Kidney tubule cell (primary cell): ENCODE measurements at places on chromosomes 3 and 15.

DNA sequence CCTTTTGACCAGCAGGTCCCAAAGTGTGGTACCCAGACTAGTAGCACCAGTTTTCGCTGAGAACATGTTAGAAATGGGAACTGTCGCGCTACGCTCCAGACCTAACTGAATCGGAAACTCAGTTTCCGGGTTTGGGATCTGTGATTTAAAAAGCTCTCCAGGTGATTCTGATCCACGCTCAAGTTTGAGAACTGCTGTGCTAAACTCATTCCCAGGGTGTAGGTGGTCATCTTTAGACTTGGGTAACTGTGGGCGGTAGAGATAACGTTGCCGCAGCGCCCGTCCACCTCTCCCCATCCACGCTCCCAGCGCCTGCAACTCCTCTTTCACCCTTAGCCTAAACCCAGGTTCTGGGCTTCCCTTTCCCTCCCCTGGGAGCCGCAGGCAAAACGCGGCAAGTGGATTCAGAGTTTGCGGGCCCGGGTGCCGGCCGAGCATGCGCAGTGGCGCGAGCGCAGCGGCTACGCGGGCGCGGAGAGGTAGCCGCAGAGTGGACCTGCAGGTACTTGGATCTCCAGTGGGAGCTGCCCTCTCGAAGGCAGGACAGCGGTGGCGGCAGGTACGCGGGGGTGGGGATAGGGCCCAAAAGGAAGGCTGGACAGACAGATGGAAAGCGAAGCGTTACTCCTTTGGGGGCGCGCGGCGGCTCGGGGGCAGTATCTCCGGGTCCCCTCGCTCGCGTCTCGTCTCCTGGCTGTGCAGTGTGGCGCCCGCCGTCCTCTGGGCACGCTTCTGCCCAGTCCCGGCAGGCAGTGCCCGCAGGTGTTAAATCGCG lies at the start of gene PLS1:
TSS of gene PLS1 (plus strand) at position 443 of the 775 bp plus-strand sequence. CDS start 67,845 bp downstream, outside the sequence.
- DNase-seq = peak; percentile 95

GRCh38 chr3:169094204-169094603 lies 569.3 kb downstream of the MECOM start:
- no peak for DNase-seq

GRCh38 chr15:44096596-44096995 lies 98.5 kb downstream of the FRMD5 start:
- DNase-seq = no peak

- no peak for DNase-seq
These were observed 28.8 kb downstream of the USP13 start for GRCh38 chr3:179681492-179682263.

- peak; percentile 90 for DNase-seq
These were observed 36.5 kb upstream of the SPTBN5 start for GRCh38 chr15:41930221-41930866.

GRCh38 chr3:82410366-82410765 lies 648.9 kb upstream of the GBE1 start:
- DNase-seq = peak; percentile 7

- DNase-seq = peak; percentile 8
These were observed 95.1 kb upstream of the MEX3B start for GRCh38 chr15:82140886-82141285.

- DNase-seq = peak; percentile 8
These were observed 37.2 kb downstream of the AP4E1 start for GRCh38 chr15:50945725-50946124.

DNA sequence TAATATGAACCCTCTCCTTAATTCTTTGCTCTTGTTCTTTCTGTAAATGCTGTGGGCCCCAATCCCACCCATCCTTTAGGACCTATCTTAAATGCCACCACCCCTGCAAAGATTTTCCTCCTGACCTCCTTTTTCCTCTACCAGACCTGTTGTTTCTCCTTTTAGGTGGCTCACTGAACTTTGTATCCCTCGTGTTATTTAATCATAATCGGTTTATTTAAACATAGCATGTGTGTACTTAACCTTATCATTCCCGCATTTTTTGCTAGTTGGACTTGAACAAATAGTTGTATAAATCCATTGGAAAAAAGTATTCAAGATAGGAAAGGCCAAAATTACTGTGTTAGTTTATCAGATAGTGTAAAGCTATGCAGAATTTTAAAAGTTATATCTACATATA lies 988 bp upstream of the NFKBIZ start:
- no peak for DNase-seq

DNA sequence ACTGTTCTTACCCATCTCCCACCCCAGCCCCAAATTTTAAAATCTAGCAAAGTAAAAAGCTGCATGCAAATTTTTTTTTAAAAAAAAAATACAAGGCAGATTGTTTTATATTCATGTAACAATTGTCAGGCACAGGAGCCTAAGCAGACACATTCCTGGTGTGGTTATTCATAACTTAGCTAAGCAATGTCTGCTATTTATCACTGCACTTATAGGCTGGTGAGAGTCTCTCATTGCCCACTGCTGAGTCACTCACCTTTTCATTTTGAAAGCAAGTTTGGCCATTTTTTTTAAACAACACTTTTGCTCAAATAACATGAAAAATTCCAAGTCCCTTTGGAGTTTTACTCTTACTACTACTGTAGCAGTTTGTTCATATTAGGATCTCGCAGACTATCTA lies 413.9 kb downstream of the RBMS3 start:
- peak; percentile 96 for DNase-seq

GRCh38 chr3:141777957-141778813 lies 15.0 kb downstream of the GRK7 start:
- no peak for DNase-seq

- DNase-seq = no peak
These were observed 2.2 kb downstream of the ABCC5 start for GRCh38 chr3:184015381-184016019.

GRCh38 chr3:9142362-9142761 lies 107.1 kb downstream of the SRGAP3 start:
- DNase-seq = no peak

GRCh38 chr3:36259580-36259979 lies 120.7 kb upstream of the STAC start:
- no peak for DNase-seq

DNA sequence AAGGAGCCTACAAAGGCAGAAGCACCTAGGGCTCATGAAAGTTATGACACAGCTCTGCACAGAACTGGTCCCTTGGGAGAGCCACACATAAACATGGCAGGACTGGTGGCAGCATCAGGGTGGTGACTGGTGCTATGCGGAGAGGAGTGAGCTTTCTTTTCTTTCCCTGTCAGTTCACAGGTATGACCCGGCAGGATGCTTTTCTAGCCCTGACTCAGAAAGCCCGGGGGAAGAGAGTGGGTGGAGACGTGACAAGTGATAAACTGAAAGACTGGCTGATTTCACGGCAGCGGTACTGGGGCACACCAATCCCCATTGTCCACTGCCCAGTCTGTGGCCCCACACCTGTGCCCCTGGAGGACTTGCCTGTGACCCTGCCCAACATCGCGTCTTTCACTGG lies 103.0 kb downstream of the LARS2 start:
- no peak for DNase-seq

DNA sequence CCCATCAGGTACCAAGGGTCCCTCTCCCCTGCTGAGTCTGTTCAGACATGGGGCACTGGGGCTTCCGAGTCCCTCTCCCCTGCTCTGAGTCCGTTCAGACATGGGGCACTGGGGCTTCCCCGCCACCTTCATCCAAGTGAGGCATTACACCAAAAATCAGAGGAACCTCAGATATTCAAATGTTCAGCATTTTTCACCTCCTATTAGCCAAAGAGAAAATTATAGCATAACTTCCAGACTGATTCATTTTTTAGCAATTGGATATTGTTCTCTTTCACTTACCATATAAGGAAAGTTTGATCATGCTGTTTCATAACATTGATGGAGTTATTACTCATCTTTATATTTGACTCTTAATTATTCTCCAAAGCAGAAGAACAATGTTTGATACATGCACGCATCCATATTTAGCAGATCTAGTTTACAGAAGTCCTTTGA lies 213.9 kb downstream of the MTHFS start:
- peak; percentile 15 for DNase-seq

- DNase-seq = no peak
These were observed 28.0 kb downstream of the GABRB3 start for GRCh38 chr15:26744894-26745293.

GRCh38 chr3:170278627-170279026 lies 56.4 kb downstream of the PRKCI start:
- no peak for DNase-seq

DNA sequence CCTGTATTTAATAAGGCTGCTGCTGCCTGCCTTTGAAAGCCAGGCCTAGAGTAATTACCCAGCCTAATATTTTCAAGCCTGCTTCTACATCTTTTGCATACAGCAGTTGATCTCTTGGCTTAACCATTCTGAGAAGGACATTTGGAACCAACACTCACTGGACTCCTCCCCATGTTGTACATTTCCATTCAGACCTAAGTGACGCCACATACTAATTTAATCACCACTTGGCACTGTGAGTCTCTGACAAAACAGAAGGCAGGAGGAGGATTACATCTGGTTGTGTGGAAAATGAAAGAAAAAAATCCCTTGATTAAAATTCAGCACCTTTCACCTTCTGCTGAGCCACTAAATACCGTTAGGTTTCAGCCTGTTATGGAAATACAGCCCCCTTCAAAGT lies 102.2 kb upstream of the ARRDC4 start:
- DNase-seq = no peak

GRCh38 chr15:39629371-39629770 lies 48.5 kb downstream of the THBS1 start:
- DNase-seq = peak; percentile 84

DNA sequence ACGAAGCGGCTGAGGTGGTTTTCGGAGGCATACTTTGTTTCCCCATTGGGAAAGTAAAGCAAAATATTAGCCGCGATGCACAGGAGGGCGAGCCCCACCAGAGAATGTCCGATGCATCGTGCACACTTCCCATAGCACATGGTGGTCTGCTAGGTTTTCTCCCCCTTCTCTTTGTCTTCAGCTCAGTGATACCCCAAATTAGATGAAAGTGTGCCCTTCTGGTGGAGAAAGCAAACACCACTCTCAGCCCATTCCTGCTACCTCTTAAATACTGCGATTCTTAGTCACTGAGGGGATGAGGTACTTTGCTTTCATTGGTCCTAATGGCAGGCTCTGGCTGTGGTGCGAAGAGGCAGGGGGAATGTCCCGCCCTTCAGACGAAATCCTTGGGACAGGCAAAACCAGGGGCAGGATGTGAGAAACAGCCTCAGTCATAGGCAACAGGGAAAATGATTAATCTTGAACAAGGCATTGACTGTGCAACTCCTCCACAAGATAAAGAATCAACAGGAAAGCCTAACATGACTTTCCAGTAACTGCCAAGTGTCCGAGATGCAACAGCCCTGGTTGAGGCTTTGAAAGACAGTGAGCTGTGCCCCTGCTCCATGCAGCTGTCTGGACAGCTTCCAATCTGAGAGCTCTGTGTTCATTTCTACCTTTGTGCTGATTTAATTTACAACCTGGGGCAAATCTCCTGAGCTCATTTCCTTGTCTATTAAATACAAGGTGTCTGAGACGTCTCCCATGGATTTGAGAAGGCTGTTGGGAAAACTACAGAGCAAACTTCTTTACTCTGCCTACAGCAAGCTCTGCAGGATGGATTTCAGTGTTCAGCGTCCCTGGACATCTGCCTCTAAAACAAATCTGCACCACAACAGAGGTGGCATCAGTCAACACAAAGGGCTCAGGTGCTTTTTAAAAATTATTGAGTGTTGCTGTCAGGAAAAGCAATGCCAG lies at the start of gene TM4SF1:
TSS of gene TM4SF1 (minus strand) at position 242 of the 957 bp plus-strand sequence. CDS start at position 140, 102 bp downstream.
- peak; percentile 99 for DNase-seq

DNA sequence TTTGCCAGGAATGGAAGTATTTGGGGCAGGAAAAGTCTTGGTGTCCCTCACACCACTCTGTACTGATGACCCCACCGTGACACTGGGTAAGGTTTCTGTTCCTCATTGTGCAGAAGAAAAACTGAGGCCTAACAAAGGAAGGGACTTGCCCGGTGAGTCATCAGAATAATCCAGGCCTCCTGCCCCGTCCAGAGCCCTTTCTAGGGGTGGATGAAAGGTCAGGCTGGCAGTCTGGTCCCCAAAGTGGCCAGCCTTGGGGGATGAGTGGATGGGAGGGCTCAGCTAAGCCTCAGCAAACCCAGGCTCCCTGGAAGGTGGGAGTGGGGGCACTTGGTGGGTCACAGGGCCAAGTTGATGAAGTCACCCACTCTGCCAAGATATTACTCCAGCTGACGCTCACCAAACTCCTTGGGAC lies 2.3 kb upstream of the DNAH1 start:
- DNase-seq = peak; percentile 70

- no peak for DNase-seq
These were observed 352.0 kb upstream of the THBS1 start for GRCh38 chr15:39228889-39229288.

- DNase-seq = no peak
These were observed 38.8 kb downstream of the GADL1 start for GRCh38 chr3:30855400-30856292.

- DNase-seq = no peak
These were observed 16.4 kb upstream of the ALDH1A3 start for GRCh38 chr15:100863075-100863795.

DNA sequence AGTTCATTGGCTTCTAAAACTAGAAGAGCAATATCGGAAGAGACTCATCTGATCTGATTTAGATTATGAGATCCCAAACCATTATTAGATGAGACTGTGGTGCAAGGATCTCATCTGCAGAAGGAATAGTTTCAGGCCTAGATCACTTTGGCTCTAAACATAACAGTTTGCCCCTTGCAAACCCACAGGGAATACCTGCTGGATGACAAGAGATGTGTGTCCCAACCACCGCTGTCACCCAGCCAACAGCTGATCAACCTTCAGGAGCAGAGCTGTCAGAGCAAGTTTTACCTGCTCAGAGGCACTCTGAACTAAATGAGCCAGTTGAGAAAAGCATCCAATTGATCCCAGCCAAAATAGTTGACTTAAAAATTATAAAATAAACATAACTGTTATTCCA lies 64.0 kb upstream of the ST3GAL6 start:
- DNase-seq = peak; percentile 48

- no peak for DNase-seq
These were observed 22.0 kb upstream of the BCL2L10 start for GRCh38 chr15:52134502-52135144.

DNA sequence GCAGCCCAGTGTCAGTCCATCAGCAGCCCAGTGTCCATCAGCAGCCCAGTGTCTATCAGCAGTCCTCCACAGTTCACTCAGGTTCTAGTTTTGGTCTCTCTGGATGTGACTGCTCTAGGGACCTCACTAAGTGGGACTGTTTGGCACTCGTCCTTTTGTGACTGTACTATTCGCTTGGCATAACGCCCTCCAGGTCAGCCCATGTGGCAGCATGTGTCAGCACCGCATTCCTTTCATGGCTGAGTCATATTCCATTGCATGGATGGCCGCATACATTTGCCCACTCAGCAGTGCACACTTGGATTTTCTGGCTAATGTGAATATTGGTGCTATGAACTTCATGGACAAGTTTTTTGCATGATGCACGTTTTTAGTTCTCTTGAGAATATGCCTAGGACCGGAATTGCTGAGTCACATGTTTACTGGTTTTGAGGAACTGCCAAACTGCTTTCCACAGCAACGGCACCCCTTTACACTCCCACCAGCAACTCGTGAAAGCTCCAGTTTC lies 16.4 kb downstream of the CHST13 start:
- DNase-seq = peak; percentile 95

DNA sequence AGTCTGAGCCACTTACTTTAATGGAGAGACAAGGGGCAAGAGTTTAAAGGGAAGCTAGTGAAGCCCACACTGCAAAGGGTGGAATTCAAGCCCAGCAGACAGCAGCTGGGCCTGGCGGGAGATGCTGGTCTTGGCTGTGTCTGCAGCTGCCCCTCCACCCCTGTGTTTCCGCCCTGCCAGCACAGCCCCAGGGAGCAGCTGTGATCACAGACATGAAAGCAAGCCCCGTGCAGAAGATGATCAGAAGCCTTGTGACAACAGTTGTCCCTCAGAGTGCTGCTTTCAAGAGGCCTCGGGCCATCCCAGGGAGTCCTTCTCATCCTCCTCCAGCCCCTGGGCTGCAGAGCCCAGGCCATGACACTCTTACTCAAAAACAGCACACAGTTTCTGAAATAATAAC lies 24.1 kb upstream of the SLC6A1 start:
- DNase-seq = no peak
